ENCODE measurements at places on chromosomes 16 and 17.

- DNase-seq = peak; percentile 18
Measured at GRCh38 chr16:84055366-84055765, 12.8 kb upstream of the SLC38A8 start.

DNA sequence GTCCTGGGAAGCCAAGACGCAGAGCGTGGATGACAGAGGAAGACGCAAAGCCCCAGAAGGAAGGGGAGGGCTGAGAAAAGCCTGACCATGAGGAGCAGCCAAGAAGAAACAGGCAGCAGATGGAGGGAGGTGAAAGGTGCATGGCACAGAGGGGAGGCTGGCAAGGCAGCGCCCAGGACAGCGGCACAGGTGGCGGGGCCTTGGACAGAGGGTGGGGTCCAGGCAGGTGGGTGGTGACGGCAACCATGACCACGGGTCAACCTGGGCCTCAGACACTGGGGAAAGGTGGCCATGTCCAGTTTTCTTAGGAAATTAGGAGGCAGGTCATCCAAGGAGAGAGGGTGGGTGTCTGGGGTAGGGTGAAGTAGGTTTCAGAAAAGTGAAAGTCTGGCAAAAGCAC lies 17.0 kb downstream of the ARHGAP17 start:
- no peak for DNase-seq

- DNase-seq = no peak
Measured at GRCh38 chr16:21203155-21203797, 8.1 kb downstream of the ZP2 start.

DNA sequence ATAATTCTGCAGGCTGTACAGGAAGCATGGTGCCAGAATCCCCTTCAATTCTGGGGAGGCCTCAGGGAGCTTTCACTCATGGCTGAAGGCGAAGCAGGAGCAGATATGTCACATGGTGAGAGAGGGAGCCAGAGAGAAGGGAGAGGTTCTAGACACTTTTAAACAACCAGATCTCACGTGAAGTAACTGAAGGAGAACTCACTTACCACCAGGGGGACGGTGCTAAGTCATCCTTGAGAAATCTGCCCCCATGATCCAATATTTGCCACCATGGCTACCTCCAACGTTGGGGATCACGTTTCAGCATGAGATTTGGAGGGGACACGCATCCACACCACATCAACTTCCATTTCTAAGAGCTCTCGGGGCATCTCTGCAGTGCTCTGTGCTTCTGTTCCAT lies 37.4 kb upstream of the GNA13 start:
- DNase-seq = no peak

- DNase-seq = no peak
Measured at GRCh38 chr16:56277075-56277474, 85.8 kb downstream of the GNAO1 start.

- DNase-seq = no peak
Measured at GRCh38 chr17:33892717-33893591, 362.1 kb upstream of the CCL2 start.

- no peak for DNase-seq
Measured at GRCh38 chr17:2703181-2703580, 8.4 kb downstream of the CLUH start.
